ENCODE measurements at places on chromosomes 7 and 10.

DNA sequence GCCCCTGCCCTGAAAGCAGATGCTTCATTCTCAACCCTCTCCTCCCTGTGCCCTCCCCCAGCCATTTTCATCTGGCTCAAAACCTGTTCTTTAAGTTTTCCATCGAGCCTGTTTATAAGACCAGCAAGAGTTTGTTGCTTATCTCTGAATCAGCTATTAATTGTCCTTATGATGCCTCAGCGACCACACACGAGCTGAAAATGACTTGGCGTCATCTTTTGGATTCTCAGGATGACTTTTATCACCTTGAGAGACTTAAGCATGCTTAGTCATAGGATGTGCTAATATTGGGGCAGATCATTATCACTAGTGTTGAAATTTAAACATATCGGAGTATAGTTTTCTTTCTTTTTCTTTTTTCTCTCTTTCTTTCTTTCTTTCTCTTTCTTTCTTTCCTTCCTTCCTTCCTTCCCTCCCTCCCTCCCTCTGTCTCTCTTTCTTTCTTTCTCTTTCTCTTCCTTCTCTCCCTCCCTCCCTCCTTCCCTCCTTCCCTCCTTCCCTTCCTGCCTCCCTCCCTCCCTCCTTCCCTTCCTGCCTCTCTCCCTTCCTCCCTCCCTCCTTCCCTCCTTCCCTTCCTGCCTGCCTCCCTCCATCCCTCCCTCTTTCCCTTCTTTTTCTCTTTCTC is 184.5 kb downstream of the PHTF2 start:
- DNase-seq = no peak

- no peak for DNase-seq
Observed at GRCh38 chr10:72712136-72712535, 20.2 kb downstream of the MCU start.

DNA sequence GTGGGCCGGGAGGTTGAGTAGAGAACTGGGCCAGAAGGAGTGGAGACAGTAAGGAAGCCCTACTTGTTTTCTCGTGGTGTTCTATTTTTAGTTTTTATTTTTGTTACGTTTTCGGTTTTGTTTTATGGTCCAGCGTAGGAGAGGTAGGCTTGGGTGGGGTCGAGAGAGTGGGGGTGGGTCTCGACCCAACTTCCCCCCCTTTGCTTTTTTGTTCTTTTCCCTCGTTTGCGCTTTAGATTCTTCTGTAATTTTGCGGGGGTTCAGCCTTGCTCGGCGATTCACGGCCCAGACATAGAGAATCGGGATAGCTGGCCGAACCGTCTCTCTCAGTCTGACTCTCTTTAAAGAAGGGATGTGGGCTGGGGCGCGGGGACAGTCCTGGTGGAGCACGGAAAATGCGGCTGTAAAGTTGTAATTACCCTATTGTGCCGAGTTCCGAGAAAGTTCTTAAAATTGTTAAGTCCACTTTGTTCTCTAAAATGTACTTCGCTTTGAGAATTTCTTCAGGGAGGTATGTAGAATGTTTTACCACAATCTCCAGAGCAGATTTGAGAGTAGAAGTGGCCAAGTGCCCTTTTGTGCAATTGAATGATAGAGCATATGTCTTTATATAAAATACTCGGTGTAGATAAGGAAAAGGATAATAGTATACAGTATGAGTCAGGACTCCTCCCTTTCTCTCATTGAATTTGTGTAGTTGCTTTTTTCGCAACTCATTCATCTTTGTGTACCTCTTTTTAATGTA is 816 bp downstream of the DMTF1 start:
- peak; percentile 22 for DNase-seq

- no peak for DNase-seq
Observed at GRCh38 chr7:93751421-93751820, 139.1 kb downstream of the TFPI2 start.

DNA sequence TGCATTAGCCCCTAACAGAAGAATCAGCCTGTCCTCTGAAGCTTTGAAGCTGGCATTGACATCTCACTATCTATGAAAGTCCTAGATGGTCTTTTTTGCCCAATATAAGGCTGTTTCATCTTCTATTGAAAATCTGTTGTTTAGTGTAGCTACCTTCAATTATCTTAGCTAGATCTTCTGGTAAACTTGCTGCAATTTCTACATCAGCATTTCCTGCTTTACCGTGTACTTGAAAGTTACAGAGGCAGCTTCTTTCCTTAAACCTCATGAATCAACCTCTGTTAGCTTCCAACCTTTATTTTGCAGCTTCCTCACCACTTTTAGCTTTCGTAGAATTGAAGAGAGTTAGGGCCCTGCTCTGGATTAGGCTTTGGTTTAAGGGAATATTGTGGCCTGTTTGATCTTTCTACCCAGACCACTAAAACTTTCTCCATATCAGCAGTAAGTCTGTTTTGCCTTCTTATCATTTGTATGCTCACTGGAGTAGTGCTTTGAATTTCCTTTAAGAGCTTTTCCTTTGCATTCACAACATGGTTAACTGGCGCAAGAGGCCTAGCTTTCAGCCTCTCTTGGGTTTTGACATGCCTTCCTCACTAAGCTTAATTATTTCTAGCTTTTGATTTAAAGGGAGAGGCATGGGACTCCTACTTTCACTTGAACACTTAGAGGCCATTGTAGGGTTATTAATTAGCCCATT is 32.5 kb downstream of the ARID5B start:
- DNase-seq = no peak

DNA sequence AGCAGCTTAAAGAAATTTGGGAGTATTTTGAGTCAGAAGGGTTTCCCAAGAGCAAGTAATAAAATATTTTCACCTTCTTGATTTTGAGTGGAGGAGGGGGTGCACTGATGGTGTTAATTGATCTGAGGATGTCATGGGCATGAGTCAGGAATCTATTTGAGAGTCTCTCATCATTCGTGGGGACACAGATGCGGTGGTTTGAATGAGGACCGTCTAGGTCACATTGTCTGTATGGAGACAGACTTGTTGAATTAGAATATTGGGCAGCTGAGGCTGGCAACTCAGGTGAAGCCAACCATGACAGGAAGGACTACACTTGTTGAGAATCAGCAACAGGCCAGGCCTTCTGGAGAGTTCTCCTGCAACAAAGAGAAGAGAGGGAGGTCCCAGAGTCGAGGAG is 127.0 kb downstream of the INSYN2A start:
- DNase-seq = no peak

GRCh38 chr10:126215746-126216631 is 172.3 kb downstream of the ADAM12 start:
- no peak for DNase-seq

- DNase-seq = no peak
Observed at GRCh38 chr10:33236916-33237315, 97.6 kb downstream of the NRP1 start.

DNA sequence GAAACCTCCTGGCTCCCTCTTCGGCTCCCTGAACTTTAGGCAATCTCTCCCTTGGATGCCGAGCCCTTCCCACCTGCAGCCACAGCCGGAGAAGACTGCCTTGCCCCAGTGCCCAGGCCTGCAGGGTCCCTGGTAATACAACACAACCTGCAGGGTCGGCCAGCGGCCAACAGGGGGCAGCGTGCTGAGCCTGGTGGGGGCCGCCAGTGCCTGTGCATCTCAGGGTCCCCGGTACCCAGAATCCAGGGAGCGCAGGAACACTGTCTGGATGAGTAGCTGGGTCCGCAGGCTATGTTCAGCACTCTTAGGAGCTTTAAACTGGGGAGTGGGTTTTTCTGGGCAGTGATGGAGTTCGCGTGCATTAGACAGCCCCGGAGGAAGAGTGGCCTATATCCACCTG is 17.5 kb upstream of the C10orf71 start:
- DNase-seq = no peak

GRCh38 chr7:96005271-96005670 is 232.9 kb downstream of the DYNC1I1 start:
- no peak for DNase-seq

DNA sequence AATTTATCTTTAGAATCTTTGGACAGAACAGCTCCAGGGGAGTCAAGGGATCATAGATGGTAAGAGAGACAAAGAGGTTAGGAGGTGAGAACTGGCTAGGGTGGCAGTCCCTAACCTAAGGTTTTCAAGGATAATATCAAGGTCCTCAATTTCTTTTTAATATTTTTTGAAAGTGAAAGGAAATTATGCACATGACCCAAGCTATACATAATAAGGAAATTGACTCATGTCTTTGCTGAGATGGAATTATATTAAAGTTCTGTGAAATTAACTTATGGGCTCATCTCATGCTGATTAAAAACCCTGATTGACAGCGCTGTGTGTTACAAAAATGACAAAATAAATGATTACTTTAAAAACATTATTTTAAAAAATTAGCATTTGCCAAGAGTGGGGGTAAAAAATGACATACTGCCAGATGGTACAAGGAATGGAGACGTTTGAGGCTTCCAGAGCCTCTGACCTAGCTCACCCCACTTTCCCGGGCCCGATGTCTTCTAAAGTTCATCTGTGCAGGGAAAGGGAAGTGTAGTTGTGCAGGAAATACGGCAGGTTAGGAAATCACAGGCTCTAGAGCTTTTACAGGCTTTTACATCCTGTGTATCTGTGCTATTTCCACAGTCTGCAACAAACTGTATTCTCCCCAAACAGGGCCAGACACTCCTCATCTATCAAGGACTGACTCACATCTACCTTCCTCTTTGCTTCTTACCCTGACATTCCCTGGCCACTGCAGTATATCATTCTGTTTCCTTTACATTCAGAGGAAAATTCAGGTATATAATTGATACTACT is 185.6 kb upstream of the PRSS58 start:
- no peak for DNase-seq

DNA sequence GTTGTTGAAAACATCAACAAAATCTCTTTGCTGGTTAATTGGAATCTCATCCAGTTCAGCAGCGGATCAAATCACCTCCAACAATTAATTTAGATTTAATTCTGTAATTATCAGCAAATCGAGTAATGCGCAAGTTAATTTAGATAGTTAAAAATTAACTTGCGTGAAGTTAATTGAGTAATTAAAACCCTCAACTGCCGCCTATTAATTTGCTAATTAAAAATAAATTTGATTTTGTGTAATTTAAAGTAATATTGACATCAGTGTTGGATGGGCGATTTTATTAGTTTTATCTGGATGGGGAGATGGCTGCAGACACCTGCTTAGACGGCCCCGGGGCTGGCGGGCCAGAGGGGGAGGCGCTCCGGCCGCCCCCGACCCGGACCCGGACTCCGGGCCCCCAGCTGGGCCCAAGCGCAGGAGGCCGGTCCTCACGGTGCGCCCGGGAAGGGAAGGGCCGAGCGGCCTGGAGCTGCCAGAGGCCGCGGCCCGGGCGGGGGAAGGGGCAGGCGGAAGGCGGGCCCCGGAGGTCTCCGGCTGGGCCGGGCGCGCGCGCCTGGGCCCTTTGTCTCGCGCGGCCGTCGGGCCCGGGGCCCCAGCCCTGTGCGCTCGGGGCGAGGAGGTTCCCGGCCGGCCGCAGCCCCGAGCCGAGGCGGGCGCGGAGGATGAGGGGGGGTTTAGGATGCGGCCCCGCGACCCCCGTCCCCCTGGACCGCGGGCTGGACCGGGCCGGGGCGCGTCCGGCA is 3.3 kb upstream of the UNCX start:
- no peak for DNase-seq

DNA sequence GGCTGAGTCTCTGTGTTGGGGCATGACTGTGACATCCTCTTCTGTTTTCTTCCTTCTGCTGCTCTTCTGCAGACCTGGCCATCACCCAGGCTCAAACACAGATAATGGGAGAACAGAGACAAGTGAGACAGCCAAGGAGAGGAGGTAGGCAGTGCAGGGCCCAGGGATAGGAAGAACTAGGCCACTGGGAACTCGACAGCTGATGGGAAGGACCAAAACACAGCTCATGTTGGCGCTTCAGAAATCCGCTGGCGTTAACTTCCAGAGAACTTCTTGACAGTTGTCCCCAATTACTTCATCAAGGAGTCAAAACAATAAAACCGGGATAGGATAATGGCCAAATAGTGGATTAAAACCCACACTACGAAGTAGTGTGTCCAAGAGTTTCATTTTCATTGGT is 97.0 kb upstream of the PALS2 start:
- no peak for DNase-seq

Data from NCI-H460 (cell line).